C1 segment of cervical spinal cord (tissue), 14 donors: ENCODE measurements at places on chromosomes 1 and 21.

- DNase-seq, result no peak
These were observed 13.4 kb downstream of the OSCP1 start for GRCh38 chr1:36436821-36437220.

DNA sequence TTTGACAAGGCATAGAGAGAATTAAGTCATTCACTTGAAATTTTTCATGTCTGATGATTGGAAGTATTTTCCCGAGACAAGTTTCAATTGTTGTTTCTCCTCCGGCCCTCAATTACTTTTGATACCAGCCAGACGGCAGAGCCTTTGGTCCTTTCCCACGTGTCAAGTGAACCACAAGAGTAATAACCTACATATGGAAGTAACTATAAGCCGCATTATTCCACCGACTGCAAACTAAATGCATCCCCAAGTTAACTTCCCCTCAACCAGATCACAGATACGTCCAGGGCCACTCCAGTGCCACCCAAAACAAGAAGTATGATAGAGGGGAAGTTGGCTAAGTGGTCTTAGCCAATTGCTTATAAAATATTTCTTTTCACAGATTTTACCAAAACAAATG is 20.2 kb downstream of the COLGALT2 start:
- no peak for DNase-seq

DNA sequence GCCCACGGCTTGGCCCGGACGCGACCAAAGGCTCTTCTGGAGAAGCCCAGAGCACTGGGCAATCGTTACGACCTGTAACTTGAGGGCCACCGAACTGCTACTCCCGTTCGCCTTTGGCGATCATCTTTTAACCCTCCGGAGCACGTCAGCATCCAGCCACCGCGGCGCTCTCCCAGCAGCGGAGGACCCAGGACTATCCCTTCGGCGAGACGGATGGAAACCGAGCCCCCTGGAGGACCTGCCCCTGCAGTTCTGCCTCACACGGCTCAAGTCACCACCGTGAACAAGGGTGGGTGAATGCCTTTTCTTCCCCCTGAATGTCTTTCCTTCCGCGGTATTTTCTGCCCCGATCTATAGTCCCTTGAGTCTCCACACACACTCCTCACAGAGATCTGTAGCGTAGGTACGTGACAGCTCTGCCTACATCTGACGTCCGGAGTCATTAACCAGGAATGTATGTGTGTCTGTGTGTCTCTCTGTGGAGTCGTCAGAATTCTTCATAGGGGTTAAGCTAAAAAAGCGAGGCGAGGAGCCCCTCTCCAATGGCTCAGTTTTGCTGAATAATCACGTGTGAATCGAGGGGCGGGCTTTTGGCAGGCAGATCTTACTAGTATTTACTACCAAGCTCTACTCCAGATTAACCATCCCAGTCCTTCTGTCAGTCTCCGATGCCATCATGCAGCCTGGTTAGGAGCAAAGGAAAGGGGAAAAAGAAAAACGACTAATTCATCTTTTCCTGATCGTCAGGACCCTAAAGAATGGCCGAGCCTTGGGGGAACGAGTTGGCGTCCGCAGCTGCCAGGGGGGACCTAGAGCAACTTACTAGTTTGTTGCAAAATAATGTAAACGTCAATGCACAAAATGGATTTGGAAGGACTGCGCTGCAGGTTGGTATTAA is at the start of gene CDKN2C:
Gene CDKN2C (plus strand): TSS at position 635 of the 898 bp plus-strand sequence. CDS start 124 bp downstream, at position 759.
- DNase-seq, result peak; percentile 75

DNA sequence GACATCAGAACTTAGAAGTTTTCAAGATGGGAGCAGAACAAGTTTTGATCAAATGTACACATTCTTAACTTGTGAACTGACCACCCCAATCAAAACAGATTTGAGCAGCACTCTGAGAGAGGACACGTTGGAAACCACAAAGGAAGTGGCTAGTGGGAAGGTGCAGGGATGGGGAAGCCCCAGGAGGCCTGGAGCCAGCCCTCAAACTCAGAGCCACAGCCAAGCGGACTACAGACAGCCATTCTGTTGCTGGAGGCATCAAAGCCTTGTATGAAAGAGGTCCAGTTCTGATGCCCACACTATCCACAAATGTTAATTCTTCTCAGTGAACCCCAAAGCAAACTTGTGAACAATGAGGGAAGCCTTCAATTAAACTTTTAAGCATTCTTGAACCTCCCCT is 143.6 kb upstream of the RAB4A start:
- no peak for DNase-seq

DNA sequence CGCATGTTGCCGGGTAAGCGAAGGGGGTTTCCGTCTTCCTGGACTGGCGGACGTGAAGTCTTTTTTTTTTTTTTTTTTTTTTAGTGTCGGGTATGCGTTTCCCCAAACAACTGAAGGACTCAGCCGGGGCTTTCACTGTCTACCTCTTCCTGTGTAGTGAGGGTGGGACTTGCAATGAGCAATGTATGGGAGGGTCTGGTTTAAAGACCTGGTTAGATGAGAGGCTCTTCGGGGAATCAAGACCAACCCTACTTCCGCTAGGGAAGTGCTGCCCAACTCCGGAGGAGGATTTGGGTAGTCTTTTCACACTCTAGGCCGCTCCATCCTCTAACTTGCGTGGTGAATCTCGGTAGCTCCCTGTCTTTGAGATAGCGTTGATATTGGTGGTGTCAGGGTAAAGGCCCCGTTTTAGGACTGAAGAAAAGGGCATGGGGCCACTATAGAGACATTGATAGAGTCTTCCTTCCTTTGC is 754 bp downstream of the PRRC2C start:
- no peak for DNase-seq

- DNase-seq, result no peak
These were observed 653.9 kb upstream of the NEGR1 start for GRCh38 chr1:72936151-72936740.

GRCh38 chr1:10973552-10973951 is 38.9 kb upstream of the TARDBP start:
- DNase-seq, result no peak

GRCh38 chr1:43270421-43271095 is 775 bp downstream of the TMEM125 start:
- DNase-seq, result no peak

- peak; percentile 6 for DNase-seq
These were observed 115.3 kb upstream of the FMN2 start for GRCh38 chr1:239976130-239976968.

DNA sequence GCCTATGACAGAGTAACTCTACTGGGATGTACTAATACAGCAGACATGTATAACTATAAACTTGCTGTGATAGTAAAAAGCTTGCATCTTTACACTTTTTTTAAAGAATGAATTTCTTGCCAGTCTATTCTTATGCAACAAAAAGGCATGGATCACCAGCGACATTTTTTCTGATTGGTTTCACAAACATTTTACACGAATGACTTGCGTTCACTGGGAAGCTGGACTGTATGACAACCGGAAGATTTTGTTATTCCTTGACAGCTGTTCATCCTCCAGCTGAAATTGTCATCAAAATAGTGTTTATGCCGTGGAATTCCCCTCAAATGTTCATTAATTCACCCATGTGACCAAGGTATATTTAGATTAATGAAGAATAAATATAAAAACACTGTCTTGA is 131.0 kb downstream of the XPR1 start:
- no peak for DNase-seq

DNA sequence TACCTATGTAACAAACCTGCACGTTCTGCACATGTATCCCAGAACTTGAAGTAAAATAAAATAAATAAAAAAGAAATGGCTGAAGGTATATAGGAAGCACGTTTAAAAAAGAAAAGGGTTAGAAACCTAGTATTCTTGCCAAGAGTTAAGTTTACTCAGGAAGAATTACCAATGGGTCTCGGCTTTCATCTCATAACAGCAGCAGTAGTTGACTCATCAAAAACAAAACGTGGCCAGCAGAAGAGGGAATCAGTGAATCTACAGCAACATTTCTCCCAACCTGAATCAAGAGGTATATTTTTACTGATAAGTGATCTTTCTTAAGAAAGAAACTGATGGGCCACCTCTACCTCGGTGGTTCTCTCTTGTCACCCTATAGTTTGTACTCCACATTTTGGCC is 340.3 kb downstream of the BRINP2 start:
- no peak for DNase-seq

DNA sequence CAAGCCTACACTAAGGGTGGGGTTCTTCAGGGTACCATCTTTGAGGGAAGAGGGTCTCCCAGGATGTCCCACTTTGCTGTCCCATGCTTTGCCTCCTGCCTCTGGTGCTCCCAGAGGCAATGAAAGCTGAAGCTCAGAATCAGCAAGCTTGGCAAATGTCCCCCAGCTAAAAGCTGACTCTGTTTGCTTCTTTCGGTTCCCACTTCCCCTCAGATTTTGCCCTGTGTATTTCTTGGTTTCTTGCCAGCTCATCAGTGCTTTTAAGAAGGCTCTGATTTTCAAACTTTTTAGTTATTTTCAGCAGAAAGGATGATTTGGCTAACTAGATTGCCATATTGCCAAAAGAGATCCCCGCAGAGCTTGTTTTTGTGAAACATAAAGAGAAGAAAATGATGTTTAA is 33.1 kb upstream of the COG2 start:
- no peak for DNase-seq

GRCh38 chr1:54548389-54549044 is 489 bp downstream of the ACOT11 start:
- DNase-seq, result peak; percentile 11

GRCh38 chr21:35102488-35103371 is 53.6 kb upstream of the RUNX1 start:
- peak; percentile 25 for DNase-seq

- no peak for DNase-seq
These were observed 13.8 kb downstream of the PAXBP1 start for GRCh38 chr21:32757804-32758203.

- no peak for DNase-seq
These were observed 130.3 kb downstream of the ROR1 start for GRCh38 chr1:63903947-63904610.

GRCh38 chr1:73593804-73594203 is 604.2 kb downstream of the LRRIQ3 start:
- DNase-seq, result no peak

DNA sequence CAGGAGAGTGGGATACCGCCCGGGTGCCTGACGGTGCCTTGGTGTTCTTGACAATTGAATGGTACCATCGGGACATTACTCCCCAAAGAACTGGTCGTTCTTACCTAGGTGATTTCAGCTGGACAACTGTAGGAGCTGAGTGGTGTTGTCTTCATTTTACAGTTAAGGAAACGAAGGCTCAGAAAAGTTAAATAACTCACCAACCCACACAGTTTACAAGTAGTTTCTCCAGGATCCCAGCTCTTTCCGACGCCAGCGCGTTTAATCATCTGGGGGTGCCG is 1.6 kb downstream of the PIK3CD start:
- DNase-seq, result no peak

DNA sequence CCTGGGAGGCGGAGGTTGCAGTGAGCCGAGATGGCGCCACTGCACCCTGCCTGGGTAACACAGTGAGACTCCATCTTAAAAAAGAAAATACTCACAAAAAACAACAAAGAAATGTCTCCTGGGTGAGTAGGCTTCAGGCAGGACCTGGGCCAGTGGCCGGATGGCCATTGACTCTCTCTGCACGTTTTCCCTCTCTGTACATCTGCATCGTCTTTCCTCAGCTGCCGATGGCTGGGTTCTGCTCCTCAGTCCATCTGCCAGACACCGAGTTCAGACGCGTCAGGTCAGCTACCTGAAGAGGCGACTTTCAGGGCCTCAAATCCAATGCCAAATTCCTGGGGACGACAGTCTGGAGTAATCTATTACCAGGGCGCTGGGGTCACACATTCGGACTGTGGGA is 199.3 kb downstream of the CAMTA1 start:
- DNase-seq, result no peak
